ENCODE measurements at places on chromosomes 3 and 15. TPM values are rescaled to one million over a fixed set of nuclear protein-coding genes. Genes with fewer than 3 reads are reported as not detected.

- no peak for DNase-seq
Measured at GRCh38 chr3:150917951-150918350, 12.7 kb upstream of the MINDY4B start.

- DNase-seq: no peak
Measured at GRCh38 chr3:136343873-136344555, 93.9 kb downstream of the PCCB start.

- no peak for DNase-seq
Measured at GRCh38 chr3:119831022-119831421, 49.1 kb downstream of the NR1I2 start.

DNA sequence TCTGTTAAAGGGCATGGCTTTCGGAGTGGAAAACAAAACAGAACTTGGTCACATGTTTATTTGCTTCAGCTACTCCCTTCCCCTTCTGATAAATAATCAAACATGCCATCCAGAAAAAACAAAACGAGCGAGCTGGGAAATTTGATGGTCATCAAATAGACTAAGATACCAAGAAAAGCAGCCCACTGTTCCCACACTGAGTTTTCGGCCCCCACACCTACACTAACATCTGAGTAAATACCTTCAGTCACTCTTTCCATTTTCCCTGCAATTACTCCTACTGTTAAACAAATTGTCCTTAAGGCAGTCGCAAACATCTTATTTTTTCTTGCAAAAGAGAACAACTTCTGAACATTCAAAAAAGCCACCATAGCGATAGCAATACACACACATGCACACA lies 454.6 kb downstream of the FOXP1 start:
- DNase-seq: no peak

GRCh38 chr3:23170291-23170690 lies 32.8 kb upstream of the UBE2E2 start:
- DNase-seq: no peak

GRCh38 chr15:45498701-45499100 lies 23.9 kb downstream of the SLC30A4 start:
- no peak for DNase-seq

- DNase-seq: no peak
Measured at GRCh38 chr3:116288485-116288884, 156.8 kb downstream of the LSAMP start.

GRCh38 chr3:32960404-32961170 lies 9.1 kb downstream of the CCR4 start:
- DNase-seq: no peak

CFAP92 gene
- total RNA-seq: 3.7 TPM

TOPAZ1 gene
- total RNA-seq: not detected

PLA2G4D gene
- total RNA-seq: not detected

All from endothelial cell (in vitro differentiated cells).